ENCODE measurements at places on chromosomes 5 and 9.

- no peak for DNase-seq
These were observed 78.3 kb upstream of the PCSK5 start for GRCh38 chr9:75812141-75812540.

DNA sequence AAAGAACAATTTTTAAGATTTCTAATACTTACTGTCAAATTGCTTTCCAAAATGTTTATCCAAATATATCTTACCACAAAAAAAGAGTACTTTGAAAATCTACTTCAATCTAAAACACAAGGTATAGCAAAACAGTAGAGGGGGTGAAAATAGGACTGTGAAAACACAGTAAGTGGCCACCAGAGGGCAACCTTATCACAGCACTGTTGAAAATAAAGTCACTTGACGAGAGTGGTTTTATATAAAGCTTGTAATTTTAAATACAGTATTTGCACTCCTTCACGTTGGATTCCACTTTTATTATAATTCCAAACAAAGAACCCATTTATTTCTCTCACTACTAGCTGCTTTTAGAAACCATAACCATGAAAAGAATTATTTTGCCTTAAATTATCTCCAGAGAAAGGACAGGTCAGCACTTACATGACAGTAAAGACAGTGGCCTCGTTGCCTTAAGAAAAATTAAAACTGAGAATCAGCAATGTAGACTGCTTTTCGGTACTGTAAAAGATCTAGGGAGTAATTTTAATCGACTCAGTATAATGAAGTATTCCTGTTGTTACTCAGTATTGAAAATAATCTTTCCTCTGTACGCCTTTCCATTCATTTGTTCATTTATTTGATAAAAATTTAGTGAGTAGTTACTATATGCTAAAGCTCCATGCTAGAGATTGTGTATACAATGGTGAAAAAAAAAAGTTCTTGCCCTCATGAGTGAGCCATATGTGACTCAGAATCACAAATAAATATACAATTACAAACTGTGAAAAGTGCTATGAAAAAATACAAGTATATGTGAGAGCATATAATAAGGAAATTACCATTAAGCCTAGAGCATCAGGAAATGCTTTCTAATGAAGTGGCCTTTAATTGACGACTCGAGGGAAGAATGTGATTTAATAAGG is 40.0 kb upstream of the CDK5RAP2 start:
- DNase-seq = peak; percentile 12

GRCh38 chr5:44987026-44987425 is 178.3 kb downstream of the MRPS30 start:
- no peak for DNase-seq

DNA sequence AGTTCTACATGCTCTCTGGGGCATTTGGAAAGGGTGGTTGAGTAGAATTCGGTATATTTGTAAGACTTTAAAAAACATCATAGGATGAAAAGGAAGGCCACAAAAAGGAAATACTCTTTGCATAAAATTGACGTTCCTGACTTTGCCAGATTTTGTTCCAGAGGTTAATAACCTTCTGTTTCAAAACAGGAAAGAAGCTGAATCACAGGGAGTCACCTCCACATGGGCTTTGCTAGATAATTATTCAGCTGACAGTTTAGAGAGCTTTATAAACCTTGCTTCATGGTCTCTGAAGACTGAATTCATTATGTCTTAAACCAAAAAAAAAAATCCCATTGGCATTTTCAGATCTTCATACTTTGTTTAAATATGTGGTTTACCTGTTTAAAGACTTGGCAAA is 203.7 kb downstream of the SEMA6A start:
- DNase-seq = no peak

- no peak for DNase-seq
These were observed 36.4 kb downstream of the SNX30 start for GRCh38 chr9:112786829-112787520.

DNA sequence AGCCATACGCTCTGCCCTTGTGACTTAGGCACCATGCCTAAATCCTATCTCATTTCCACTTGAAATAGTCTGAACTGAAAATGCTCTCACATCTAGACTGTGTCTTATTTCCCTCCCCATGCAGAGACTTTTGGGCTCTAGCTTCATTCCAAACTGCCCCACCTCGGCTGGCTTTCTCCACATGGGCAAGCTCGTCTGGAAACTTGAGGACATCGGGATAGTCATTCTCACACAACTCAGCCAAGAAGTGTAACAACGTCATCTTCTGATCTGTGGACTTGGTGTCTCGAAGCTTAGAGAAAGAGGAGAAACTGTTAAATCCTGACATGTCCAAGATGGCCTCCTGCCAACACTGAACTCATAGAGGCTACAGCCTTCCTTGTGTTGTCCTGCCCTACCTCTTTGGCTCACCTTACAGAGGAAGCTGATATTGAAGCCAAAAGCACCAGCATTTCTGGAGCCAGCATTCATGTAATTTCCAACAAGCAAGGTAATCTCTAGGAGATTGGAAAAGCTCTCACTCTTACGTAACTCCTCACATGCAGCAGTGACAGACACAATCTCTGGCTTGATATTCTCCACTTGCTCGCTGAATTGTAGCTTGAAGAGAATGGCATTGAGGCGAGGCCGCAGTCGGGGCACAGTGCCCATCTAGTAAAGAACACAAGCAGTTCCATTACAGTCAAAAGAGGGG is 39.6 kb downstream of the PCDHGC5 start:
- no peak for DNase-seq

GRCh38 chr5:59517926-59518585 is 375.5 kb downstream of the PDE4D start:
- DNase-seq = no peak

GRCh38 chr9:96382839-96383164 is 709 bp downstream of the SLC35D2 start:
- DNase-seq = no peak
